ENCODE measurements at places on chromosomes 7 and 10.
A peak's percentile ranks its signal among the peaks of the same experiment; 100 is the strongest.

DNA sequence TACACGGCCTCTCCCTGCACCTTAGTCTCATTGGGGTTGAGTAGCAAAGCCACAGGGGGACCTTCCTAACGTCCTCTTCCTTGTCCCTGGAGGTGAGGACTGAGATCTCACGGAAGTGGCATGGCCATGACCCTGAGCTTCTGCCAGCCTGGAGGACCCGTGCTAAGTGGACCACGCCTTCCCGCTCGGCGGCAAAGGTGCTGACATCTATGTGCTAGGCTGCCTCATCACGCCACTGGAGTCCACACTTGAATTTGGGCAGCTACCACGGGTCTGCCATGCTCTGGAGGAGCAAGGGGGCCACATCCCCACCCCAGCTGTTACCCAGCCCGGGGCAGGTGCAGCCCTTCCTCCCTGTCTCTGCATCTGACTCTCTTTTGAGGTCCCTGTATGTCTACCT lies 15.3 kb downstream of the GHRHR start:
- DNase-seq: no peak

DNA sequence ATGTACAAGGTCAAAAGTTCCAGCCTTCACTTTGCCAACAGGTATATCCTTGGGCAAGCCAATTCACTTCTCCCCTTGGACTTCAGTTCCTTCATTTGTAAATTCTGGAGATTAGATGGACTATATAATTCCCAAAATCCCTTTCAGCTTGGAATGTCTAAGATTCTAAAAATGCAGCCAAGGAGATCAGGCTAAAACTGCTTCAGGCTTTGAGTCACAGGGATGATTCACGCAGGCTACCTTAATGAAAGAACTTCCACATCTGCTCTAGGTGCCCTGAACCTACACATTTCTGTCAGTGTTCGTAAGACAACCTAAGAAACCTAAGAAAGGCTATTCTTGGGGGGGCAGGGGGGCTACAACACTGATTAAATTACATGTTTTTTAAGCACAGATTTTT lies 7.1 kb downstream of the CPVL start:
- no peak for DNase-seq

- no peak for DNase-seq
These were observed 65.2 kb downstream of the ELFN1 start for GRCh38 chr7:1735262-1735661.

DNA sequence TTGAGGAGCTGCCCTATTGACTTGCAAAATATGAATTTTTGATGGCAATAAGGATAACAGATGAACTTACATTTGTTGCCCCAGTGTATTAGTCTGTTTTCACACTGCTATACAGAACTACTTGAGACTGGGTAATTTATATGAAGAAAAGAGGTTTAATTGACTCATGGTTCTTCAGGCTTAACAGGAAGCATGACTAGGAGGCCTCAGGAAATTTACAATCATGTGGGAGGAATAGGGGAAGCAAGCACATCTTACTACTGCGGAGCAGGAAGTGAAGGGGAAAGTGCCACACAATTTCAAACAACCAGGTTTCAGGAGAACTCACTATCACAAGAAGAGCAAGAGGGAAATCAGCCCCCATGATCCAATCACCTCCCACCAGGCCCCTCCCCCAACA lies 57.9 kb downstream of the ZNF22 start:
- no peak for DNase-seq

DNA sequence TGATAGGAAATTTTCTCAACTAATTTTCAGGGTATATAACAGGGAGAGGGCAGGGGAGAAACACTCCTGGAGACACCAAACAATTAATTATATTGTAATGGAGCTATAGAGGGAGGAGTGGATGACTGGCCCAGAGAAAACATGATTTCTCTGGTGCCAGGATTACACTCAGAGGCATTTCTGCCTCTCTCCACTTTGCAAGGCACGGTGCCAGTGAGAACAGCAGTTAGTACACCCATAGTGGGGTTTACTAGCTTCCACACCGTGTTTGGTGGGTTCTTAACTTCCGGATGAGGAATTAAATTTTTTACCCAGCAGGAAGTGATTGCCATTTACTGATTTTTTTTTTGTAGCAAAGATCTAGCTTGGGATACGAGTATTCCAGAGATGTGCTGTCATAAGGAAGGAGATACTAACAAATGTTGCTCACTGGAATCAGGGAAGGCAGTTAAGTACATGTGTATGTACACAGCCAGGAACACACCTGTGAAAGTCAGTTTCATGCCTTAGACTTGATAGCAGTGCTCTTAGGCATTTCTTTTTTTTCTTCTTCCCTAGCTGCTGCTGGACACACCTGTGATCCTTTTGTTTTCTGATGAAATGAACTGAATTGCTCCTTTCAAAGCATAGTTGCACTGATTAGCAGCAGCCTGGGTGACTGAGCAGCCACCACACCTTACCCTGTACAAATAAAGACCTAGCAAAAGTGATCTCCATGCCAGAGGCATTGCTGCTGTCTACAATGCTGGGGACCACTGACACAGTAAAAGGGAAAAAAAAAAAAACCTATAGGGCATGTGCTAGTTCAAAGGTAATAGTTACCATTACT lies 58.1 kb downstream of the POLL start:
- no peak for DNase-seq

DNA sequence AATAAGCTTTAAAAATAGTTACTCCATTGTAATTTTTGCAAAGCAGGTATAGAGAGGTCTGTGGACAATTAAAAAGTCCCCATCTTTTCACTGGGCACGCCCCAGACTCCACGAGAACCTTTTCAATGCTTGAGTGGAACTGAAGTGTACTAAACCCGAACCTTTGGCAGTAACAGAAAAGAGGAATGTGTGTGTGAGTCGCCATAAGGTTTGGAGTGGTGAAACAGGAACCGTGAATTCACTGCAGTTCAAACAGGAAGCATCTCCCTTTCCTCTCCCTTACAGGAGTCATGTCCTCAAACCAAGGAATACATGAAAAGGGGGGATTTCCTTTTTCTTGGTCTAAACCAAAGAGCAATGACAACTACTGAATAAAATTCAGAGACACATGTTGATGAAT lies 23.2 kb downstream of the NDUFB2 start:
- no peak for DNase-seq

- DNase-seq: peak; percentile 13
These were observed 116.4 kb downstream of the ITGB8 start for GRCh38 chr7:20447021-20447650.

- no peak for DNase-seq
These were observed 69.4 kb upstream of the GSDME start for GRCh38 chr7:24826662-24827020.

GRCh38 chr7:118747473-118747872 lies 523.0 kb downstream of the ANKRD7 start:
- DNase-seq: no peak

DNA sequence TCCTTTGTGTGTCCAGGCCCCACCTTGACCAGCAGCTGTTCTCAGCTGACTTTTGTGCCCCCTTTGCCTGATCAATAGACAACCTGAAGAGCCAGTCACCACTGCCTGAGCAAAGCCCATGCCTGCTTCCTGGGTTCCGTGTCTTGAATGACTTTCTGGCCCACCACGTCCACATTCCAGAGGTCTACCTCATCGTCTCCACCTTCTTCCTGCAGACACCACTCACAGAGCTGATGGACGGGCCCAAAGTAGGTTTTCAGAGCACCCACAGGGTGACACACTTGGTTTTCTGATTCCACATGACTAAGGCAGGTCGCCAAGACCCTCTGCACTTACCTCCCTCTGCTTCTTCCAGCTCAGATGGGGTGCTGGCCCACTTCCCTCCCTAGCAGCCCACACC lies 126.8 kb downstream of the WDFY4 start:
- DNase-seq: no peak

DNA sequence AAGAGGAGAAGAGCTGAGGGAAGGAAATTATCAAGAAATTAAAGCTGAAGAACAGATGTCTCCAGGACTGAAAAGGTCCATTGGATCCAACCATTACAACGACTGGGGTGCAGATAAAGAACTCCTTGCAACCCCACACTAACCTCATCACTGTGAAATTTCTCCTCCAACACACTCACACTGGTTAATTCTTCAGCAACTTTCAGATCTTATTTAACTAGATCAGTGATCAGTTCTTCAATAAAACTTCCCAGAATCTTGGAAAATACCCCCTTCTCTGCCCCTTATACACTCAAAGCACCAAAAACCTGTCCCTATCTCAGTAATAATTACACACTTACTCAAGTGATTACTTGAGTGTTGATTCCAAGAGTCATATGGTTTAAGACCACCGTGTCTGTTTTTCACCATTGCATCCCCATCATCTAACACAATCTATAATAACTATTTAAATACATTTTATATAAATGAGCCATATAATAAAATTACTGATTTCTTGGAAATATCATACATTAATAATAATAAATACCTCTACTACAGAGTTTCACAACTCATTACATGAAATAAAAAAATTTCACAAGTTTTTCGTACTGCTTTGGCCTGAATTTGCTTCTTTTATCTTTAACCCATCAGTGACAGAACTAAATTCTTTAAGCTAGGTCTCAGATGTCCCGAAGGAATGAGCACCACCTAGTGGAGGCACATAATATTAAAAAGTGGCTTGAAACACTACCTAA lies 123.7 kb downstream of the MPP7 start:
- peak; percentile 22 for DNase-seq

GRCh38 chr10:123904834-123905409 lies 13.3 kb upstream of the CPXM2 start:
- no peak for DNase-seq

DNA sequence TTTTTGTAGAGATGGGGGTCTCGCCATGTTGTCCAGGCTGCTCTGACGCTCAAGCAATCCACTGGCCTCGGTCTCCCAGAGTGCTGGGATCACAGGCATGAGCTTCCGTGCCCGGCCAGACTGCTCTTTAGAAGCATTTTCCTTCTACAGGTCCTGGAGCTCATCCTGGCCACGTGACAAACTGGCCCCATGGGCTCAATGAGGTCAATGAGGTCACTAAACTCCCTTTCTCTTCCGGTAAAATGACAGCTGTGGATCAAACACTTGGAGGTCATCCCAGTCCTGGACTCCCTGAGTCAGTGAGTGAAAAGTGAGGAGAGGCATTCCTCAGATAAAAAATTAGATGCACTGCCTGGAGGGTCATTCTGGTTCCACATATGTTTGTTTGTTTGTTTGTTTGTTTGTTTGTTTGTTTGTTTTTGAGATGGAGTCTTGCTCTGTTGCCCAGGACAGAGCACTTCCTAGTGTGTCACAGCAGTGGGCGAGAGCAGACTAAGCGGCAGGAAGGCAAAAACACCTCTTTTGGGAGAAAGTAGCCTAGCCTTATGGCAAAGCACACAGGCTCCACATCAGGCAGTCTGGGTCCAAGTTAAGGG lies 134.9 kb downstream of the TNS3 start:
- no peak for DNase-seq
